CD4-positive, alpha-beta T cell treated with Interleukin-1 beta for 1 hour (primary cell): ENCODE measurements at places on chromosomes 2 and 18.

GRCh38 chr18:32200766-32201165 is 10.9 kb downstream of the MEP1B start:
- no peak for DNase-seq

- no peak for DNase-seq
Measured at GRCh38 chr2:80255918-80256781, 48.4 kb downstream of the LRRTM1 start.

- DNase-seq, result no peak
Measured at GRCh38 chr2:144937910-144938709, 418.2 kb upstream of the ZEB2 start.

- DNase-seq, result peak; percentile 88
Measured at GRCh38 chr2:219642465-219643083, 15.1 kb downstream of the SLC4A3 start.

GRCh38 chr2:45014016-45014702 is 4.9 kb upstream of the SIX2 start:
- no peak for DNase-seq

DNA sequence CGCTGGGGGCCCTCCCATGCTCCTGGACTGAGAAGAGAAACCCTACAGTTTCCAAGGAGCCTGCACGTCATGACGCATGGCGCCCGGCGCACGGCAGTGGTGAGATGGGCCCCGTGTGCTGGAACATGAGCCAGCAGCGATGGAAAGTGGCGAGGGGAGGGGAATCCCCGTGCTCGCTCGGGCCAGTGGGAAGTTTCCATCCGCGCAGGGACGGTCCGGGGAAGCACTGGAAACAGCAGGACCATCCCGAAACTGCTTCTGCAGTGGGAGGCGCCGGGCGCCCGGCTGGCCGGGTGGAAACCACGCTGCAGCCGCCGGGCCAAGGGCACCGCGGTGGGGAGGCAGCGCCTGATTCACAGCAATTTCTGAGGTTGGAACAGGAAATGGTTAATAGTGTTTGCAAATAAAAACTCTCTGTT is 4.9 kb upstream of the PDCD1 start:
- DNase-seq, result no peak

- no peak for DNase-seq
Measured at GRCh38 chr2:206515580-206515979, 72.2 kb downstream of the ADAM23 start.

DNA sequence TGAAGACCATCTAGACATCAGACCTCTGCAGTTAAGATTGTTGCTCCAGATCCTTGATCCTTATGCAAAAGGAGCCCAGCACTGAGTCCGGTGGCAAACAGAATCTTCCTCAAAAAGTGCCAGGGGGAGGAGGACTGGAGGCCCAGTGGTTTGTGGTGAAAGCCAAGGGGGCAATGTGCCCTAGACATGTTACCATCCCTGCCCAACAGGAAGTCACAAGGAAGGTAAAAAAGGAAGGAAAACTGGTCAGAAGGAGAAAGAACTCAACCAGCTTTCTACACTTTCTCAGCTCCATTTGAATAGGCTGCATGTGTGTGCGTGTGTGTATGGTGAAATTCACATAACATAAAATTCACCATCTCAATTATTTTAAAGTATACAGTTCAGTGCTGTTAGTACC is 25.0 kb upstream of the KDM3A start:
- DNase-seq, result no peak

GRCh38 chr2:33485051-33485450 is 8.6 kb downstream of the RASGRP3 start:
- no peak for DNase-seq

- no peak for DNase-seq
Measured at GRCh38 chr2:181008407-181008806, 28.0 kb downstream of the UBE2E3 start.

- DNase-seq, result no peak
Measured at GRCh38 chr2:201882353-201883090, 76.2 kb downstream of the CDK15 start.

- DNase-seq, result peak; percentile 33
Measured at GRCh38 chr18:8623549-8624106, 14.4 kb downstream of the RAB12 start.

- no peak for DNase-seq
Measured at GRCh38 chr2:192206399-192206798, 11.7 kb upstream of the TMEFF2 start.

- DNase-seq, result no peak
Measured at GRCh38 chr2:46372475-46372874, 75.3 kb downstream of the EPAS1 start.

GRCh38 chr2:64296140-64296480 is 151.9 kb upstream of the PELI1 start:
- DNase-seq, result no peak

GRCh38 chr18:398935-399630 is 101.4 kb downstream of the COLEC12 start:
- no peak for DNase-seq

DNA sequence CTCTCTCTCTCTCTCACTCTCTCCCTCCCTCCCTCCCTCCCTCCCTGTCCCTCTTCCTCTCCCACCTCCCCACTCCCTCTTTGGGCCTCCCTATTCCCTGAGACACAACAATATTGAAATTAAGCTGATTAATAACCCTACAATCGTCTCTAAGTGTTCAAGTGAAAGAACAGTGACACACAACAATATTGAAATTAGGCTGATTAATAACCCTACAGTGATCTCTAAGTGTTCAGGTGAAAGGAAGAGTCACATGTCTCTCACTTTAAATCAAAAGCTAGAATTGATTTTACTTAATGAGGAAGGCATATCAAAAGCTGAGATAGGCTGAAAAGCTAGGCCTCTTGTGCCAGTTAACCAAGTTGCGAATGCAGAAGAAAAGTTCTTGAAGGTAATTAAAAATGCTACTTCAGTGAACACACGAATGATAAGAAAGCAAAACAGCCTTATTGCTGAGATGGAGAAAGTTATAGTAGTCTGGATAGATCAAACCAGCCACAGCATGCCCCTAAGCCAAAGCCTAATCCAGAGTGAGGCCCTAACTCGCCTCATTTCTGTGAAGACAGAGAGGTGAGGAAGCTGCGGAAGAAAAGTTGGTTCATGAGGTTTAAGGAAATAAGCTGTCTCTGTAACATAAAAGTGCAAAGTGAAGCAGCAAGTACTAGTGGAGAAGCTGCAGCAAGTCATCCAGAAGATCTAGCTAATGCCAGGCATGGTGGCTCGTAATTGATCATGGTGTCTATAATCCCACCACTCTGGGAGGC is 21.3 kb downstream of the MALT1 start:
- peak; percentile 36 for DNase-seq

DNA sequence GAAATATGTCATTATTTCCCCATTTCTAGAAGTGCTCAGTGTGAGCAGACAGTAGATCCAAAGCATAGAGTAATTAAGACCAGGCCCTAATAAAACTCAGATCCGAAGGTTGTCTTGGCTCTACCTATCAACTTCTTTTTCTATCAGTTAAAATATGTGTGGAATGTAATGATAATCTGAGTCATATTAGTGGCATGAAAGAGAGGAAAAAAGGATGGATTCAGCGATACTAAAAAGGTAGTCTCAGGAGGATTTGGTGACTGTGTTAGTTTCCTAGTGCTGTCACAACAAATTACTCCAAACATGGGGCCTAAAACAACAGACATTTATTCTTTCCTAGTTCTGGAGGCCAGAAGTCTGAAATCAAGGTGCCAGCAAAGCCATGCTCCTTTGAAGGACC is 103.7 kb upstream of the NABP1 start:
- DNase-seq, result no peak

DNA sequence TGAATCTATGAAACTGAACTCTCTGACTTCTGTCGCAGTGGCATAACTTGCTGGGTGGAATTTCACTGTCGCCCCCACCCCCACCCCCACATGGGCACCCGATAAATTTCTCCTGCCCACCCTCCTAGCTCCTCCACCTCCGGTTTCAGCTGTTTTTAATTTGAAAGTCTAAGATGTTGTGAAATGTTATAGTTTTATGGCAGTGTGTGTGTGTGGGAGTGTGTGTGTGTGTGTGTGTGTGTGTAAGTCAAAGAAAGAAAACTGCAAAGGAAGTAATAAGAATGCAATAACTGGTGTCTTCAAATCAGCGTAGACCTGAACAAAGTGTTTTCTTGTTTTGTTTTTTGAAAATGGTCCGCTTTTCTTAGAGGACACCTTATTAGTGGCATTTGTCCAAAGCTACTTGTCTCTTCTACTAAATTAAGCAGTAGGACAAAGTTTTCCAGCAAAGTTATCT is 388 bp downstream of the DTNA start:
- no peak for DNase-seq

- DNase-seq, result no peak
Measured at GRCh38 chr2:190369635-190370034, 26.2 kb downstream of the INPP1 start.

- no peak for DNase-seq
Measured at GRCh38 chr18:61995618-61996017, 102.8 kb upstream of the RNF152 start.

DNA sequence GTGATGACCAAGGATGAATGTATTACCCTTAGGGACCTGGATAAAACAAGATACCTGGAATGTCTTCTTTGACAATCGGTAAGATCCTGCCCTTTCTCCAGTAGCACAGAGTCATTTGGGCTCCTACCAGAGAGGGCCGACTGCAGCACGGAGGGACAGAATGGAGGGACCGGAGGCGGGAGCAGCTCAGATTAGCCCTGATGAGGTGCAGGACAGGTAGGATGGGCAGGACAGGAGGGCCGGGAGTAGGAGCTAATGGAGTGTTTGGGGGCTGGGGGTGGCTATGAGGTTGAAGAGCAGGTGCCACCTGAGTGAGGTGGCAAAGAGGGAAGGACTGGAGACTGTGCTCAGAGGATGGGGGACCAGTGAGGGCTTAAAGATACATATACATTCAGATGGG is 9.9 kb upstream of the PRELID3A start:
- no peak for DNase-seq

DNA sequence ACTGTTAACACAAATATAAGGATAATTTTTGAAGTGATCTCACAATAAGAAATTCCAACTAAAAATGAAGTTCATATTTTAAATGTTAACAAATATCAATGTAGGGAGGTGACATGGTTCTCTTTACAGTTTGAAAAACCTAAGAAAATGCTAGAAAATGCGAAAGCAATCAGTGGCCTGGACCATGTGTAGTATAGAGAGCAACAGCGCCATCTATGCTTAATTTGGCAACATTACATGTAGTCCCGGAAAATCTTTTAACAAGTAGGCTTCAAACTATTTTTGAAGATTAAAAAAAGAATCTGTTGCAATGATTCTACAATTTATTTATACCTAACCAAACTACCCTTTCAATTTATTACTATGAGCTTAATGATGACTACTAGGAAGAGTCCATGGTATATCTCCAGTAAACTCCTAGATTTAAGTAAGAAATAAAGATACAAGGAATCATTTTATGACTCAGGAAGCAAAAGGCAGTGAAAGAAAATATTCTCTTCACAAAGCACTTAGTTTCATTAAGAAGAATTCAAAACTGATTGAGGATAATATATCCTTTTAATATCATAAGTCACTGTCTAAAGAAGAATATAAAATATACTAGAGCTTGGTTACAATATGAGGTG is 33.3 kb downstream of the NDUFA10 start:
- DNase-seq, result peak; percentile 51

GRCh38 chr18:56257205-56257604 is 381.2 kb downstream of the TXNL1 start:
- DNase-seq, result no peak

- DNase-seq, result no peak
Measured at GRCh38 chr2:132758995-132759394, 89.0 kb upstream of the LYPD1 start.
